Femur (tissue), 1 donor: ENCODE measurements at places on chromosomes 11 and 22.
A peak's percentile ranks its signal among the peaks of the same experiment; 100 is the strongest.

- no peak for DNase-seq
Observed at GRCh38 chr22:29998627-29999384, 81.5 kb upstream of the HORMAD2 start.

DNA sequence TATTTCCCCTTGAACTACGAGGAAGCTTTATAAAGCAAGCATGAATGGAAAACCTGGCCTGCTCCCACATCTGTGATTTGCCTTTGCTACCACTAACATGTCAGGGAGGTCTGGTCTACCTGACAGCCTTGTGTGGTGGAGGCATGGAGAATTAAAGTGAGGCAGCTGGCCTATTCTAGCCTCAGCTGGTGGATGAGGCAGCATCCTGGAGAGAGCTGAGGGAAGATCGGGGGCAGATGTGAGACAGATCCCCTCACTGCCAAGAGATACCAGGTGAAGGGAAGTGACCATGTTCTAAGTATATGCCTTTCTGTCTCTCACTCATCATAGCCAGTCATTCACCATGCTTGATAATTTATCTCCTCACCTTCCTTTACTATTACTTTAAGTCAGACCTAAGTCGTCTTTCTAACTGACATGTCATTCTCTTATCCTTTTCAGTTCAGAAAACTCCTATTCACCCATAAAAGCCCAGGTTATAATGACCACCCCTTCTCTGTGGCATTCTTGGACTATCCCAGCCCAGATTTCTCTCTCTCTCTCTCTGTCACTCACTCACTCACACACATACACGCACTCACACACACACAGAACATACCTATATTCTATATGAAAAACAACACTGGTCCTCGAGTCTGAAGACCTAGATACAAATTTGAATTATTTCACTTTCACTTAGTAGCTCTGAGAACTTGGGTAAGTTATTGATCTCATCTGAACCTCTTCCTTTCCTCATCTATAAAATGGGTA, 90.7 kb downstream of the CSNK2A3 start:
- DNase-seq: no peak

- no peak for DNase-seq
Observed at GRCh38 chr11:2811206-2812091, 74.1 kb downstream of the CDKN1C start.

GRCh38 chr11:78798663-78799062, 224.0 kb upstream of the NARS2 start:
- DNase-seq: peak; percentile 72

- DNase-seq: no peak
Observed at GRCh38 chr11:110431674-110432073, 1.9 kb downstream of the FDX1 start.

- peak; percentile 60 for DNase-seq
Observed at GRCh38 chr22:47139013-47139789, 376.8 kb downstream of the TBC1D22A start.

DNA sequence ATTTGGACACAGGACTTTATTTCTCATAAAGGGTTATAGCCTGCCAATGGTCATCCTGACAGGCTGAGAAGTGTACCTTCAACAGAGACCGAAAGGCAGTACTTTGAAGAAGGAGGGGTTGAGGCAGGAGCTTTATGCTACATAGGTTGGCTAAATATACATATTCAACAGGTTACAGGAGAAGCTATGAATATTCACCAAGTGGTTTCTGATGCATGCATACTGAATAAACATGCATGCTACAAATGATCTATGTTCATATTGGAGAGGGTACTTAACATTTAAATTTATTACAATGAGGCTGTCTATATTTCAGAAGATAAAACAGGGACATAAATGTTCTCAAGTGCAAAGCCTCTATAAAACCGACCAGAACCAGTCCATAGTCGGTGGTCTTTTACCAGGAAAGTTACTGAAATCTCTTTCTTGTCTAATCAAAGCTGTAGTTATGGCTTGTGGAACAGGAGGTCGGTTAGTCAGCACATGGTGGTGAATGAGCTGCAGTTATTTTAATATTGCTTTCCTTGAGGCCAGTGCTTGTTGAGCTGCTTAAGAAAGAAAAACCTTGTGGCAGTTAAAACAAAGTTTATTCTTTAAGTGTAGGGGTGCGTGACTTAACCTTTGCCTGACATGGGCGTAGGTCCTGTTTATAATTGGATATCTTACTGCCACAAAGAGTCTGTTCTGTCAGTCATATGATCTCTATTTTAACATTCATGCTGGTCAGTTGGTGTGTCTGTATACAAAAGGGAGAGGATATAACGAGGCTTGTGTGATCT, 19.5 kb downstream of the CNTF start:
- no peak for DNase-seq

- DNase-seq: no peak
Observed at GRCh38 chr22:46996595-46997310, 234.3 kb downstream of the TBC1D22A start.

DNA sequence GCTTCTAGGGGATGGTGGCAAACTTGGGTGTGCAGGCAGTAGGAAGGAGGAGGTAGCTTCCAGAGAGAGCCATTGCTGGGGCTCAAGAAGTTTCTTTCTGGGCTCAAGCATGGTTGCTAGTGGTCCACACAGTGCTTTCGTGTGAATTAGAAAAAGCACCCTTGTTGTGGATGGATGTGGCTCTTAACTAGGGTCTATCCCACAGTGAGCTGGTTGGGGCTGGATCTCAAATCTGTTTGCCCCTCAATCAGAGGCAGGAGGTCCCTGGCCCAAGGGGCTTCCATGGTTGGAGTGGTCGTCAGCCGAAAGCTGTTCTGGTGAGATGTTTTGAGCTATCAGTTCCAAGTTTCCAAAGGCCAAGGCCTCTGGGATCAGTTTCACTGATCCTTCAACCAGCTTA, 35.0 kb downstream of the ZBTB16 start:
- no peak for DNase-seq

DNA sequence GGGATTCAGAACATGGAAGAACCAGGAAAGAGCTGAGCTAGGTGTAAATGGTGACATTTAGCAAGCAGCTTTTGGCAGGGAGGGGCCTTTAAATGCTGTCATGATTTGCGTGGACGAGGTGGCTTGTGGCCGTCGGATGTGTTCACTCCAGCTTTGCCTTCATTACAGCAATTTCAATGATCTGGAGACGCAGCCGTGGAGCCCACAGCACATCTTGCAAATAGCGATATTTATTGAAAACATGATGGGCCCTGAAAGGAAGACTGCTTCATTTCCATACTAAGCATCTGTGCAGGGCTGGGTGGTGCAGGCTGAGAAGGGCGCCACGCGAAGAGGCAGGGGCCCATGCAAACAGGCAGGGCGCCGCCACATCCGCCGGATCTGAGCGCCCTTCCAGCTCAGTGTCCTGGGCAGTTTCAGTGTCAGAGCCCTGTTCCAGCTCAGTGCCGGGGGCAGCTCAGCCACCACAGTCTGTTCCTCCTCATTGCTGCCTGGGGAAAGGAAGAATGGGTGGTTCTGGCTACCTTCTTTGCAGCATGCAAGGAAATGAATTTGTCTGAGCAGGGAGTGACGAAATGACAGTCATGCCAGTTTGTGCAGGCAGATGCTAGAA, 111.1 kb upstream of the TTC12 start:
- DNase-seq: no peak

DNA sequence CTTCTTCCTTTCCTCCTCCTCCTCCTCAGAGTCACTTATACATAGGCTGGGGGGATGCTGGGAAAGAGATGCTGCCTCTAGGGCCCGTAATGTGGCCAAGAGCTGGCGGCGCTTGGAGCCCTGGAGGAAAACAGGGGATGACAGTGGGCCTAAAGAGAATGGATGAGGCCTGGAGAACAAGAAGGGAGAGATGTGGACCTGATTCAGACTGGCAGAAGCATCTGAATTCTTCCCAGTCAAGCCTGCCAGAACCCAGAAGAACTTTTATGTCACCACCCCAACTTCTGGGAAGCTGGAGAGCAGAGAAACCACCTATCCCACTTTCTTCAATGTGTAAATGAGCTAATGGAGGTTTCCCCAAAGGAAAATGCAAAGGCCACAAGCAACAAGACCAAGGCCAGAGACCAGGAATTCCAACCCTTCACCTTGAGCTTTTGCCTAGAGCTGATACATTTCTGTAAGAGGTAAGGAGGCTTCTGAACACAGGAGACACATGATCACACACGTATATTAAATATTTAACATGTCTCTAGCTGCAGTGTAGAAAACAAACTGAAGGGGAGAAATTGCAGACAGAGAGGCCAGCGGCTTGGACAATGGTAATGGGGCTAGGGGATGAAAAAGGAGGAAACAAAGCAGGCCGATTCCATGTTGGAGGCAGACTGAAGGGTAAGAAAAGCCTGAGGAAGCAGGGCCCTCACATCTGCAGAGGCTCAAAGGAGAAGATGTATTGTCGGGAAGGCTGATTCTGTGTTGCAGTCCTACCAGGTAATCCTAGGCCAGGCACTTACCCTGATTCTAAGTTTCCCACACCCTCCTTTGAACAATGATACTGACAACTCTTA, 1.1 kb downstream of the RRP8 start:
- DNase-seq: peak; percentile 1

GRCh38 chr11:20875889-20876288, 206.5 kb downstream of the NELL1 start:
- DNase-seq: no peak

DNA sequence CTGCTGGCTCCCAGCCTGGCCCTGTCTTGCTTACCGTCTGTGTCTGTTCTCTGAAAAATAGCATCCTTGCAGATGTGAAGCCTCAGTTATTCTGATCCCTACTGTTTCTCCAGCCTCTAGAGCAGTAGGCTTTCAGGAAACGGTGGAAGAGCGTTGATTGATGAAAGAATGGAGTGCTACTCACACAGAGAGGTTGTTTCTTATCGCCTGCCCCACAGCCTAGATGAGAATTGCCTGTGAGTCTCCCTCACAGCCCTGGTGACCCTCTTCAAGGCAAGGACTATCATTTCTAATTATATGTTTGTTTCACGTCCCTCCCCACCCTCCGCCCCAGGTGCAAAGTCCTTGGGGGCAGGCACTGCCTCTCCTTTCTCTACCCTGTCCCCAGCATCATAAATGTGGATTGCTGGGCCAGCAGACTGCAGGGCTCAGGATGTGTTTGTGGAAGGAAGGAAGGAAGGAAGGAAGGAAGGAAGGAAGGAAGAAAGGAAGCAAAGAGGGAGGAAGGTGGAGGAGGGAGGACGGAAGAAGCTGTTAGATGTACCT, 575.3 kb upstream of the B3GAT1 start:
- DNase-seq: no peak

DNA sequence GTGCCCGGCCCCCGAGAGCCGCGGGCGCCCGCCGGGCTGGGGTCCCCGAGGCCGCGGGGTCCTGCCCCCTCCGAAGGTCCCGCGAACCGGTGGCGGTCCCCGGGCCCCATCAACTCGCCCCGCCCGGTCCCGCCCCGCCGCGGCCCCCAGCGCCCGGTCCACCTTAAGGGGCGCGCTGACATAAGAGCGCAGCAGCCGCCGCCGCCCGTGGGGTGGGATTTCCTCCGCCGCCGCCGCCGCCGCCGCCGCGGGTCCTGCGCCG, at the start of gene ZDHHC8:
Gene ZDHHC8 (plus strand): TSS at position 208 of the 262 bp plus-strand sequence. CDS start 144 bp downstream, outside the sequence.
- DNase-seq: peak; percentile 64

DNA sequence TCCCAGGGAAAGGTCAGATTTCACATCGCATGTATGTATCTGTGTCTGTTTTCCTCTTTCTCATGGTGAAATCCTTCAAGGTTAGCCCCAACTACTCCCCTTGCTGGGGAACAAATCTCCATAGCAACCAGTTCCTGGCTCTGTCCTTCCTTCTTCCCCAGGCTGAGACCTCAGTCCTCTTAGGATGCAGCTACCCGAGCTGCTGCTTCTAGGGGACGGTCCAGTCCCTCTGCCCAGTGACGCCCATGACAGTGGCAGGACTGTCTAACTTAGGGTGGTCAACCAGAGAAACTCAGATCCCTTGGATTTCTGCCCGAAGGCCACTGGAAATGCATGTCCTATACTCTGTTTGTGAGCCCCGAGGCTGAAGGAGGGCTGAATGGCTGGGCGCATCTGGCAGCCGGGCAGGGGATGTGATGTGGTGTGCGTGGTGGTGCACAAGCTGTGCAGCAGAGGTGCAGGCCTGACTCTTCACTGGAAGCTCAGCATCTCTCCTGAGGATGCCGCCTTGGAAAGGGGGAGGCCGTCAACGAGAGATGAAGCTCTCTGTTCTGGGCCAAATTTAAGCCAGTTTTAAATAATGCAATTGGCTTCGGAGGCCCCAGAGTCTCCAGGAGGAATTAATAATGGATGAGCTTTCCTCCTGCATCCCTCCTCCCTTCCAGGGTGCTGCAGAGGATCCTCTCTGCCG, 118.7 kb upstream of the B3GAT1 start:
- peak; percentile 27 for DNase-seq

GRCh38 chr11:40722179-40722795, 737.2 kb downstream of the LRRC4C start:
- no peak for DNase-seq

DNA sequence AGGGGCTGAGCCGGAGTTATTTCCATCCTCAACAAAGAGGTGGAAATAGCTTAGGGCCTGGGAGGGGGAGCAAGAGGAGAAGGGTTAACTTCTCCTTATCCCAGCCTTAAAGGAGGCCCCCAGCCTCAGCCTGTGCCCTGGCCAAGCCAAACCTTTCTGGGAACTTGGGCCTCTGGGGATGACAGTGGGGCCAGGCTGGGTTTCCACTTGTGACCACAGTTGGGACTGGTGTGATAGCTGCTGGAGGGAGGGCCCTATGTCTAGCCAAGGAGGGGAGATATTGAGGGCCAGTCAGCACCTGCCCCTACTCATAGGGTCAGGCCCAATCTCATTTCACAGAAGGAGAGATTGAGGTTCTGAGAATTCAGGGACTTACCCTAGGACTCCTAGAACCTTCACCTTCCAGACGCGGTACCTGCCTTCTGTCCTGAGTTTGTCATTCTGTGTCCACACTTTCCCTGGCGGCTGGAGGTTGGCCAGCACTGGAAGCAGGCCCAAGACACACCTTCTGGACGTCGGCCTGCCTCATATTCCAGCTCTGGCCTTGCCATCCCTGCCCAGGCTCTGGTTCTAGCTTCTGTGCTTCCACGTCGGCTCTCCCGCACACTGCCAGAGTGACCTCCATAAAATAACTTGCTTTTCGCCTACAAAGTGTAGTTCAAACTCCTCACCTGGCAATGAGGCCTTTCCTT, 3.1 kb downstream of the RELT start:
- no peak for DNase-seq

DNA sequence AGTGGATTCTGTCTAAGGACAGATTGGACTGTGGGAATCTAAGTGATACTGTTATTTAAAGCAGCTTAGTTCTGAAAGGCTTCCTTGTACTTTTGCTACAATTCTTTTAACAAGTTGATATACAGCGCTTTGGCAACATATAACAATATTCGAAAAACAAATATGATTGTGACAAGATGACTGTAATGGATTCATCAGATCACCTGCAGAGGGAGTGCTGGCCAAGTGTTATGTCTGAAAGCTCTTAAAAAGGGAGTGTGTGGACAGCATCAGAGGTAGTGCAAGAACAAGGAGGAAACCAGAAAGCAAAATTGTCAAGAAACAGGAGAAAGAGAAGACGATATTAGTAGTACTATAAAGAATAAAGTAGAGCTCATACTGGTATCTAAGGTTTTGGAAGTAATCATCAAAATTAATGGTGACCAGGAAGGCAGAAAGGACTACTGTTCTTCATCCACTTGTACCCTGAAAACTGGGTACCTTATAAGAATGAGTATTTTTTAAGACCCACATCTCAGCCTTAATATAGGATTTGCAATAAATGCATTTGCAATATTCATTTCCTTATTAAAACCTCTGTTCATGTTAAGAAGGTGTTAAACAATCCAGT, 1112.0 kb upstream of the CCDC90B start:
- no peak for DNase-seq
